ENCODE measurements at places on chromosomes 12 and 14.
A peak's percentile ranks its signal among the peaks of the same experiment; 100 is the strongest.

DNA sequence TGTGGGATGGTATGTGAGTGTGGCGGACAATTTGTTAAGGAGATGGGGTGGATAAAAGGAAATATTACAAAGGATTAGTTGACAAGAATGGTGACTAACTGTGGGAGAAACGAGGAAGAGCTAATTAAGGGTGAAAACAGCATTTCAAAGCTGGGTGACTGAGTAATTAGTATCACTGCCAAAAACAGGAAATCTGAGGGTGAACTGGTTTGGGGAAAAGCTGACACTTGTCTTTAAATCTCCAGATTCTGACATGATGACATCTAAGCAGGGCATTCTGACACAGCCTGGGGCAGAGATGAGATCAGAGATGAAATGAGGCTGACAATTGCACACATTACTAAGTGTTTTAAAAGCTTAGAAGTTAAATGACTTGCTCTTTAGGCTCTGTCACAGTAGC, 42.4 kb upstream of the CCDC175 start:
- DNase-seq, result no peak

DNA sequence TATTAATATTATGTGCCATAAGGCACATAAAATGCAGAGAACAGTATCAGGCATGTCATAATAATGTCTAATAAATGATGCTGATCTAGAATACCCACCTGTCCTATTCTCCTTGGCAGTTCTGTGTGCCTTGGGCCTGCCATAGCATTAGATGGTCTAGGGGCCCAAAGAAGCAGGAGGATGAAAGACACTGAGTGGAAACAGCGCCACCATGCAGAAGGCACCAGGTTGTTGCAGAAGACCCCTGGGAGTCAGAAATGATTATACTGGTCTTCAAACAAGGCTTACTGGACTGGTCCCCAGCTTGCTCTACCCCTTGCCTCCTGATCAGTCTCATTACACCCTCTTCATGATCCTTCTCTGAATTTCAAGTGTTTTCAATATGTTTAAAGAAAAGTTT, 353.3 kb downstream of the GRIN2B start:
- no peak for DNase-seq

- DNase-seq, result no peak
Measured at GRCh38 chr14:56112781-56113180, 5.4 kb upstream of the PELI2 start.

GRCh38 chr14:91138511-91139359, 24.9 kb downstream of the DGLUCY start:
- DNase-seq, result no peak

- no peak for DNase-seq
Measured at GRCh38 chr12:127113945-127114344, 1153.0 kb upstream of the TMEM132C start.

GRCh38 chr12:38316391-38317129, at the start of gene ALG10B:
Gene ALG10B, plus strand, starts transcription at chr12:38316774. Its CDS starts 120 bp downstream, at chr12:38316894.
- peak; percentile 82 for DNase-seq

- no peak for DNase-seq
Measured at GRCh38 chr14:52259434-52259833, 8.1 kb upstream of the PTGDR start.

DNA sequence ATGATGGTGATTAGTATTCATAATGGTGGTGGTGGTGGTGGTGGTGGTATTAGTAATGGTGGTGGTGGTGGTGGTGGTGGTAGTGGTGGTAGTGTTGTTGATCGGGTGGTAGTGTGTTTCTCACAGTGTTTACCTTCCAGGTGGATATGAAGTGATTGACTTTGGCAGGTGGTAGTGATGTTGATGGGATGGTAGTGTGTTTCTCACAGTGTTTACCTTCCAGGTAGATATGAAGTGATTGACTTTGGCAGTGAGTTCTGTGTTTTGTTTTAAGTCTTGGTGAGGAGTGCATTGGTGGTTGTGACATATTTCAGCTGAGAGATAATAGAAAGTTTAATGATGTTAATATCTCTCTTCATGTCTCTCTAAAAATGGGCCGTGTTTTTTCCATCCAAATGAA, 189.4 kb downstream of the TMTC2 start:
- no peak for DNase-seq
